Pancreas (tissue), 10 donors: ENCODE measurements at places on chromosomes 2 and 18.

DNA sequence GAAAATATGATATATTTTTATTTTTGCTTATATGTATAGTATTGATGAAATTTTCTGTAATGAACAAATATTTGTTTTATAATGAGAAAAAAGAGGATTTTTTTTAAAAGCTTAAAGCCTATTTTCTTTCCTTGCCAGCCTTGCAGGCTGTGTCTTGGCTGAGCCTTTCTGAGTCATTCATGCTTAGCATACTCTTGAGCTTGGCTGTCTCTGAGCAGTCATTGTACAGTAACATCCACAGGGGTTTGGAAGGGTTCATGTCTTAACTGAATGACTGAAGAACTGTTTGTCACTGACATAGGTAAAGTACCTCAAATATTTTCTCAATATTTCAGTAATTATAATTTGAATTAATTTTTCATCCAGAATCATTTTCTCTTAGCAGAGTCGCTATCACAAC, 49.3 kb downstream of the GPR39 start:
- H3K36me3 ChIP-seq: no peaks in the 10 kb centered on the region
- no peak overlapping the region for H3K27ac ChIP-seq
- H3K4me1 ChIP-seq: no peaks in the 10 kb centered on the region
- no peak for DNase-seq
- H3K4me3 ChIP-seq: no peak overlapping the region
- no peaks in the 10 kb centered on the region for H3K27me3 ChIP-seq

- no peaks in the 10 kb centered on the region for H3K27me3 ChIP-seq
- no peak overlapping the region for H3K27ac ChIP-seq
- H3K4me1 ChIP-seq: no peaks in the 10 kb centered on the region
- no peak overlapping the region for H3K4me3 ChIP-seq
Measured at GRCh38 chr2:18752022-18752493, 162.7 kb upstream of the NT5C1B start.

GRCh38 chr2:239377591-239377990, 23.2 kb downstream of the HDAC4 start:
- no peaks in the 10 kb centered on the region for H3K27me3 ChIP-seq
- peak; percentile 36 for DNase-seq
- no peak overlapping the region for H3K27ac ChIP-seq
- no peaks in the 10 kb centered on the region for H3K36me3 ChIP-seq

- H3K4me1 ChIP-seq: no peaks in the 10 kb centered on the region
- H3K27me3 ChIP-seq: no peaks in the 10 kb centered on the region
- no peak overlapping the region for H3K27ac ChIP-seq
- H3K36me3 ChIP-seq: peaks cover 3% of the 10 kb centered on the region
- no peak overlapping the region for H3K4me3 ChIP-seq
Measured at GRCh38 chr2:3387011-3387410, 7.5 kb downstream of the TRAPPC12 start.

DNA sequence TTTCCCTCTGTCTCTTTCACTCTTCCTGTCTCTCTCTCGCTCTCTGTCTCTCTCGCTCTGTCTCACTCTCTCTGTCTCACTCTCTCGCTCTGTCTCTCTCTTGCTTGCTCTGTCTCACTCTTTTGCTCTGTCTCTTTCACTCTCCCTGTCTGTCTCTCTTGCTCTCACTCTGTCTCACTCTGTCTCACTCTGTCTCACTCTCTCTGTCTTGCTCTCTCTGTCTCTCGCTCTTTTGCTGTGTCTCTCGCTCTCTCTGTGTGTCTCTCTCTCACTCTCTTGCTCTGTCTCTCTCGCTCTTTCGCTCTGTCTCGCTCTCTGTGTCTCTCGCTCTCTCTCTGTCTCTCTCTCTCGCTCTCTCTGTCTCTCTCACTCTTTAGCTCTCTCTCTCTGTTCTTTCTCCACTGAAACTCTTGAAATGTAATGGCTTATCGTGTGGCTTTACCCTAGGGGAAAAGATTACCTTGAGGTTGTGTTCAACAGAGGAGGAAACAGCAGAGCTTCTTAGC, 22.9 kb downstream of the INPP1 start:
- H3K27me3 ChIP-seq: no peaks in the 10 kb centered on the region
- no peak for DNase-seq
- H3K27ac ChIP-seq: no peak overlapping the region
- peaks cover 18% of the 10 kb centered on the region for H3K36me3 ChIP-seq
- no peak overlapping the region for H3K4me3 ChIP-seq
